ENCODE measurements at places on chromosomes 12 and 14.

DNA sequence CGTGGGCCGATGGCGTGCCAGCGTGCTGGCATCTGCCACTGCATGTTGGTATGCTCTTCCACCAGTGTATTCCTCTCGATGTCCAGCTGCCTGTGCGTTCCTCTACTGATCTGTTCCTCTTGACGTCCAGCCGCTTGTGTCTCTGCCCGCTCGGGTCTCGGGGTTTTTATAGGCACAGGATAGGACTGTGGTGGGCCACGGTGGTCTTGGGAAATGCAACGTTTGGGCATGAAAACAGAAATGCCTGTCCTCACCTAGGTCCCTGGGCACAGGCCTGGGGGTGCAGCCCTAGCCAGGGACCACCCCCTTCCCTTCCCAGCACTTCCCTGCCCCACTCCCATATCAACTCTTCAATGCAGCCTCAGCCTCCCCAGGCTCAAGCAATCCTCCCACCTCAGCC is 10.3 kb upstream of the GALNT6 start:
- DNase-seq = no peak

- no peak for DNase-seq
Observed at GRCh38 chr12:79275631-79276030, 411.1 kb downstream of the SYT1 start.

- DNase-seq = no peak
Observed at GRCh38 chr12:45893240-45893639, 97.1 kb downstream of the SCAF11 start.

DNA sequence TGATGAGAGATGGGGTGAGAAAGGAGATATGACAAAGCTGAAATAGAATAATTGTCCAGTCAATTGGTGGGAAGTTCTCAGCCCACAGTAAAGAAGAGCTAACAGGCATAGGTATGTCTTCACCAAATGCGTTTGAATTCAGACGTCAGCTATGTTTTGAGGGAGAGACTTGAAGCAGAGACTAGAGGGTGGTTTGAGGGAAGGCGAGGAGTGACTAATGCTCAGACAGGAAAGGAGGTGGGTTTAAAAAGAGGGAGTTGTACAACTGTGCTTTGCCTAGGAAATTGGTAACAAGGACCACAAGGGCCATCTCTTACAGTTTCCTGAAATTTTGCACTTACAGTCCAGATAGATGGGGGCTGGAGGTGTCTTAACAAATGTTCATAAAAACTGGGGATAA is 6.4 kb downstream of the JKAMP start:
- DNase-seq = no peak

DNA sequence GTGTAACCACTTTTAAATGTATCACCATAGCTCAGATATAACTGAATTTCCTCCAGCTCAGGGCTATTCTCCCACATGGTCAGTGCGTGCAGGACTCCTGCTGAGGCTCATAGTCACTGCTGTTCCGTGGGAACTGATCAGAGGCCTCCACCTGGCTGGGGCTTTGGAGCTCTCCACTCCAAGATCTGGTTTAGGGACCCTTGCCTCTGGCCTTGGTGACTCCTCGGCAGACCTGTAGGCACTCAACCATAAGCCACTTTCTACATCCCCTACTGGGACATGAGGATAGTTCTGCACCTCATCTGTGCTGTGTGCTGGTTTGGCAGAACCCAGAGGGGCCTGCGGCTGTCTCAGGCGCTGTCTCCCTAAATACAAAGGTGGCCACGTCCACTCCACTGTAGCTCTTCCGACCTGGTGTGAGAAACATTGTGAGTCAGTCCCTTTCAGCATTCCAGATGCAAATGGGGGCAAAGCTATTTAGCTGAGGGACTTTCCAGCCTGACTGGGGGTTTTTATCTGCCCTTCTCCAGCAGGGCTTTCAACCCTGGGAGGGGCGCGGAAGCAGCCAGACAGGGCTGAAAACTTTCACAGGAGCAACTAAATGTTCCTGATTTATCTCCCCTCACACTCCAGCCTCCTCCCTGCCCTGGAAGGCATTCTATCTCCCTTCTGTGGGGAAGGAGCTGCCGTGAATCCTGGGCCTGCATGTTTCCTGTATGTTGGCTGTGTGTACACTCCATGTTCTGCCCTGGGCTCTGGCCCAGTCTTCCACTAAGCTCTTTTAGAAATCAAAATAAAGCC is 218.3 kb upstream of the DAAM1 start:
- DNase-seq = no peak

DNA sequence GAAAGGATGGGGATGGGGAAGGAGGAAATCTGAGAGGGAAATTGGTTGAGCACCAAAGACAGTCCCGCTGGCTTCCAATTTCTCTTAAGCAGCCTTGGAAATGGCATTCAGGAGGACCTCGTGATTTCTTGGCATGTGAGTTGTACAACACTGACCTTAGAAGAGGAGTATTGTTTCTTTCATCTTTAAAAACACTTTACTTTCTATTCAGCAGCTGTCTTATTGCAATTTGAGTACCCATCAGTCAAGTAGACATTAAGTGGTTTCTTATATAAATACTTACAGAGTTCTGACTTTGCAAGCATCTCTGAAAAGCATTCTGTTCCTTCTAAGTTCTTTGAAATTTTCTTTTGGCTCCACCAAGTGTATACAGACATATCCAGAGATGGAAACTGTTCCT is 83.2 kb downstream of the LMNTD1 start:
- no peak for DNase-seq

DNA sequence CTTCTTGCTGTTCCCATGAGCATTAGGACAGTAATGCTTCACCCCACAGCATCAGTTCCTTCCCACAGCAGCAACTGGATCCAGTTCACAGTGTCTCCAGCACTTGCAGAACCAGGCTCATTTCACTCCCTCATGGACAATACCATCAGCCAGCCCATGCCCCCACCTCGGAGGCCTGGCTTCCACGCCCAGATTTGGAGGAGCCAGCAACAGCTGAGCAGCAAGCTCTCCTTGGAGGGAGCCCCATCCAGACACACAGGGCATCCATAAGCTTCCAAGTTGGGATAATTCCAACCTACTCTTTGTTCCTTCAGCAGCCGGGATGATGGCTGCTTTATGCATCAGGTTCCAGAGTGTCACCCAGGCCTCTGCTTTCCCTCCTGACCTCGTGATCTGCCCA is 250.0 kb downstream of the GLT1D1 start:
- no peak for DNase-seq

DNA sequence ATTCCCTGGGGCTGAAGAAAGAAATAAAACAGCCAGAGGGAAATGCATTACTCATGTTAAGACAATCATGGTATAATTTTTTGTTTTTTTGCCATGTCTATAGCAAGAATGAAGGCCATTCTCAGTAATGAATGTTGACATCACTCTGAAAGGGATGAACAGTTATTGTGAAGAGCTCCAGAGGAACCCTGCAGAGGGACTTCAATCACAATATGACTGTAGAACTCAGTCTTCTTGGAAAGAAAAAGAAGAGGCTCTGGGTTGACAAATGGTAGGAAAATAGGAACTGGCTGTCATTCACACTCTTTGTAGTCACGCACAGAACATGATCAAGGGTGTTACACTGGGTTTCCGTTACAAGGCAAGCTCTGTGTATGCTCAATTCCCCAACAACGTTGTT is 73.8 kb upstream of the DACT1 start:
- no peak for DNase-seq

- no peak for DNase-seq
Observed at GRCh38 chr12:121289962-121290361, 6.5 kb downstream of the CAMKK2 start.

- no peak for DNase-seq
Observed at GRCh38 chr14:105421723-105422615, 2.3 kb downstream of the MTA1 start.

- no peak for DNase-seq
Observed at GRCh38 chr14:56752428-56752827, 57.9 kb downstream of the OTX2 start.

DNA sequence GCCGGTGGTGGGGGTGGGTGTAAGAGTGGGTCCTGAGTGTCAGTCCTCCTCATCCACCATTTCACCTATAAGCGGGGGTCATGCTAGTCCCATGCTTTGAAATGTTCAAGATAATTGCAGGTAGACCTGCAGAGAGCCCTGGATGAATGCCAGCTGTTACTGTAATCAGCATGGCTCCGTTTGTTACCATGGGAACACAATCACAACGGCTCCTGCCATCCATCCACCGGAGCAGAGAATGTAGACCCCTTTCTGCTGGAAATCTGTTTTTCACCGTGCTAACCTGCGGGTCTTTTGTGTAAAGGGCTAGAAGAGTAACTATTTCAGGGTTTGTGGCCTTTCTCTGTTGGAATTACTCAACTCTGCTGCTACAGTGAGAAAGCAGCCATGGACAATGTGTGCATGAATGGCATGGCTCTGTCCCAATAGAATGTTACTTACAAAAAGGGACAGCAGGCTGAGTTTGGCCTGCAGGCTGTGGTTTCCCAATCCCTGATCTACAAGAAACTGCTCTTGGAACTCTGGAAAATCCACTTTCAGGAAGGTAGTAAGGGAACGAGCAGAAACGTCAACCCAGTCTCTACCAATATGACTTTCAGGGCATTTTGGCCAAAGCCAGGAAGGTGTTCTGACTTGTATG is 36.1 kb downstream of the KCTD10 start:
- DNase-seq = no peak

- DNase-seq = no peak
Observed at GRCh38 chr14:99759546-99759925, 33.7 kb upstream of the EML1 start.

DNA sequence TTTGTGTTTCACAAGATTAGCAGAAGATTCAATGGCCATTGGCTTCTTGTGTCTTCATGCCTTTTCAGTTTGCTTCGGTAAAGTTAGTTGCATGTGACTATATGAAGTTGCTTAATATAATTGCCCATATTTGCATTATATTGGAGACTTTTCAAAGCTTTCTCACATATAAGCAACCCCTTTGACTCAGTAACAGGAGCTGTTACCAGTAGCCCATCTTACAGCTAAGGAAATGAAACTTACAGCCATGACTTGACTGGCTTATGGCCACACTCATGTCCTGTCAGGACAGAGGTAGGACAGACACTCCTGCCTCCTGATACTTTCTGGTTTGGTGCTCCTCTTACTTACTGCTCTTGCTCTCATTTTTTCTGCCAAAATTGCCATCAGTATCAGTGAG is 1082.1 kb downstream of the BCL11B start:
- no peak for DNase-seq

DNA sequence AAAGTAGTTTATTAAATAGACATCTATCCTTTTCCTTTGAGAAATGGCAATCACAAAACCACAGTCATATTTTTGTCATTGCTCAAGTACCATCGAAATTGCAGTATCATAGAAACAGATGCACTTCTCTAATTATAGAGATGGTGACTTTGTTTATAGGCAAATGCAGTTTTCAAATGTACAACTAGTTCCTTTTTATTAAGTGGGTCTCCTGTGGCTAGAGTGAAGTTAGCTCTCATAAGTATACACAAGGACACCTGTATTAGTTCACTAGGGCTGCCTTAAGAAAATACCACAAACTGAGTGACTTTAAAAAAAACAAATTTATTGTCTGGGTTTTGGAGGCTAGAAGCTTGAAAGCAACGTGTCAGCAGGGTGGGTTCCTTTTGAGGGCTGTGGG is 62.8 kb downstream of the OTOGL start:
- DNase-seq = no peak

DNA sequence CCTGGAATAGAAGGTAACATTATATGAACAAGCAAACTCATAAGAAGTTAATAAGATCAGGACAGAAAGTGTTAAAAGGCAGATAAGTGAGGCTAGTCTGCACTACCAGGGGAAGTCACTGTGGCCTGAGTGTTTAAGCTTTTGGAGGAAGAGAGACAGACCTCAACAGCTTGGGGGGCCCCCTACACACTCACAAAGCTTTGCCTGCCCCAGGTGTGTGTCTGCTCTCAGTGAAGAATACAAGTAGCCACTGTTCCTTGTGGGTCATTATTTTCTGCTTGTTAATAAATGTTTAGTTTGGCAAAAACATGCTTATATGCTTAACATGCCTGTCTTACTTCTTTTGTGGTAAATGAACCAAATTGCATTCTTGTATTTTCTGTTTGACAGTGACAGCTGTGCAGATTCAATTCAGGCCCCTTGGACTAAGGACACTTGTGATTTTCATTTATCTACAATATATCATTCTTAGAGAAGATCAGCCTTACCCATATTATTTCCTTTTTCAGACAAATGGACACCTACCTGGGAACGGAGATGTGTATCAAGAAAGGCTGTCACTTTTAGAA is 50.7 kb upstream of the C12orf71 start:
- DNase-seq = no peak

GRCh38 chr14:52399104-52399503 is 85.0 kb downstream of the PTGER2 start:
- DNase-seq = no peak

DNA sequence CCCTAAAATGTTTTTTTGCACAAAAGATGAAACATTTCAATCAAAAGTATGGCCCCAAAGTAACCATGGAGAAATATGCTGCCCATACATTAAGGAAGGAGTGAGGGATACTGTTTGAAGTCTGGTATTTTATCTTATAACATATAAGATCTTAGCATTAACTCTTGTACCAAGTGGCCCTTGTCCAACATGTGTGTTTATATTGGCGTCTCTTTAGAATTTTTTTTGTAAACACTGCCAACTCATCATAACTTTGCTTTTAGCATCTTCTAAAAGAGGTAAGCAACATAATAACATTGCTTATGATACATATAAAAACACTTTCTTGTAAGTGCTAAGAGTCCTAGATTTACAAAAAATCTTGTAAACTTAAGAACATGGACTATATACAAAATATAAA is 419.7 kb downstream of the ADAMTS20 start:
- no peak for DNase-seq

DNA sequence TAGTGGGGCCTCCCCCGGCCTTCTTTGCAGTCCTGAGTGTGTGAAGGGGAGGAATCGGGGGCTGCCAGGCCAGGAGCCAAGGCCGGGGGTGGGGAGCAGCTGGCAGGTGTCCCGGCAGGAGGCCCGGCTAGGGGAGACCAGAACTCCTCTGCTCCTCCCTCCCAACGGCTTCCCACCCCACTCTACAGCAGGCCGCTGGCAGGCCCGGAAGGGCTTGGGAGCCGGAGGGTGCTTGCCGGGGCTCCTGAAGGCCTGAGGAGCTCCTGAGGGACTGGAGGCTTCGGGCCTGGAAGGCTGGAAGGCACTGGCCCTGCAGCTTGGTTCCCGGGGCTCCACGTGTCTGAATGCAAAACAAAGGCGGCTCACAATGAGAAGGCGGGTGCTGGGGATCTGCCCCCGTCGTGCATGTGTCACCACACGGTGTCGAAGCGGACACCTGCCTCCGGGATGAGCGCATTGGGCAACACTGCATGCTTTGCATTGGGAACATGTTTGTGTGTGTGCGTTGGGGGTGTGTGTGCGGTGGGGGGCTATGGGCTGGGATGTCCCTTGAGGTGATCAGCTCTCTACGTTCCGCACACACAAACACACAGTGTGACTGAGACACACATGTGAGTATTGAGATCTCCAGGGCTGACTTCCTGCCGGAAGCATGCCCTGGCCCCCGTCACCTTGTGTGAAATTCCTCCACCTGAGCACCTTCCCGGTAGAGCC is 30.9 kb upstream of the ANKRD9 start:
- no peak for DNase-seq

DNA sequence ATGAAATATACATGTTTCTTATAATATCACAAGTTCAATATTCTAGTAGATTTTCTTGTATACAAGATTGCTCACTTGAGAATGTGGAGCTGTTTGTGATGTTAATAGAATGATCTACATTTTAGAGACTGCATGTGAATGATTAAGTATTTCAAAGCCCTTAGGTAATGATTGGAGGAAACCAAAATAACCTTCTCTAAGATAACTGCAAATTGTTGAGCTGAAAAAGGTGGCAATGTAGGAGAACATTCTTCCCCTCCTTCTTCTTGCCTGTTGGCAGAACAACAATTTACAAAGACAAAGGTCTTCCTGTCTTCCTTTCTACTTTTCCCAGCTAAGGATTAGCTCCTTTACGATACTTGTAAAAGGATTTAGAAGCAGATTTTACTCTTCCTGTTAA is 2.0 kb upstream of the CLEC6A start:
- DNase-seq = no peak

All from stimulated activated naive CD8-positive, alpha-beta T cell treated with anti-CD3 and anti-CD28 coated beads, Interleukin-15, amount 100 ng/mL, for 72 hours (primary cell).